Germinal center (tissue), 1 donor: ENCODE measurements at places on chromosomes 2 and 18.

- DNase-seq: no peak
Observed at GRCh38 chr2:156437272-156437930, 1.2 kb downstream of the GPD2 start.

DNA sequence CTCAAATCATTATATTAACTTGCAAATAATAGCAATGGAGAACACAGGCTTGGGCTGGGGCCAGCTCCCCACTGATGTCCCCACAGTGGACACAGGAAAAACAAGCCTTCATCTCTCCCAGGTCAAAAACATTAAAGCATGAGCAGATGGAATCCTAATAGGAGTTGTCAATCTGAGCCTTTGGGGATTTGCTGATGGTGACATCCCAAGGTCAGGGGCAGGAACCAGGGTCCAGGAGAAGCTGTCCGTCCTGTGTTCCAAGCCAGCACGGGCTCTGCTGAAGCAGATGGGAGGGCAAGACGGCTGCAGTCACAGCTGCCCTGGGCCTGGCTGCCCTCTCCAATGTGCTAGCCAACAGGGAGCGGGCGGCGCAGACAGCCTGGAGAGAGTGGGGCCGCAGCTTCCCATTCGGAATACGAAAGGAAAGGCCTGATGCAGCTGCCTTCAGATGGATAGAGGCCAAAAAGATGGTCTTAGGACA lies 135.5 kb downstream of the NDUFA10 start:
- no peak for DNase-seq

- no peak for DNase-seq
Observed at GRCh38 chr2:54574860-54575247, 118.7 kb downstream of the SPTBN1 start.

- no peak for DNase-seq
Observed at GRCh38 chr2:134190807-134191203, 63.1 kb upstream of the MGAT5 start.

DNA sequence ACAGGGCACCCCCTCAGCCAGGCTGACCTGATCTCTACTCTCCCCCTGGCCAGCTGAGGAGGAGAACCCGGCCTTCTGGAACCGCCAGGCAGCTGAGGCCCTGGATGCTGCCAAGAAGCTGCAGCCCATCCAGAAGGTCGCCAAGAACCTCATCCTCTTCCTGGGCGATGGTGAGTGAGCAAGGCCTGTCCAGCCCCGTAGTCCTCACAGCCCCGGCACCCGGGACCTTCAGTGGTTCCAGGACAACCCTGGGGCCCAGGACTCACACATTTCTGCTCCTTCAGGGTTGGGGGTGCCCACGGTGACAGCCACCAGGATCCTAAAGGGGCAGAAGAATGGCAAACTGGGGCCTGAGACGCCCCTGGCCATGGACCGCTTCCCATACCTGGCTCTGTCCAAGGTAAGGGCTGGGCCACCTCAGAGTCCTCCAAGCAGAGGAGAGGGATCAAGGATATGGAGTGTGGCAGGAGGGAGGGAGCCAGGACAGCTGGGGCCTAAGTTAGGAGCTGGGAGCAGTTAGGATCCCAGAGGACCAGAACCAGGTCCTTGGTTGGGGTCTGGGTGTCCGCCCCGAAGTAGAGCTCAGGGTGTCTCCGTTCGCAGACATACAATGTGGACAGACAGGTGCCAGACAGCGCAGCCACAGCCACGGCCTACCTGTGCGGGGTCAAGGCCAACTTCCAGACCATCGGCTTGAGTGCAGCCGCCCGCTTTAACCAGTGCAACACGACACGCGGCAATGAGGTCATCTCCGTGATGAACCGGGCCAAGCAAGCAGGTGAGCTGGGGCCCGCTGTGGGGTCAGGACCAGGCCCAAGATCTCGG lies 555 bp downstream of the ALPI start:
- no peak for DNase-seq

- no peak for DNase-seq
Observed at GRCh38 chr2:147763861-147764260, 81.0 kb upstream of the ACVR2A start.
